ENCODE measurements at places on chromosomes 4 and X.

DNA sequence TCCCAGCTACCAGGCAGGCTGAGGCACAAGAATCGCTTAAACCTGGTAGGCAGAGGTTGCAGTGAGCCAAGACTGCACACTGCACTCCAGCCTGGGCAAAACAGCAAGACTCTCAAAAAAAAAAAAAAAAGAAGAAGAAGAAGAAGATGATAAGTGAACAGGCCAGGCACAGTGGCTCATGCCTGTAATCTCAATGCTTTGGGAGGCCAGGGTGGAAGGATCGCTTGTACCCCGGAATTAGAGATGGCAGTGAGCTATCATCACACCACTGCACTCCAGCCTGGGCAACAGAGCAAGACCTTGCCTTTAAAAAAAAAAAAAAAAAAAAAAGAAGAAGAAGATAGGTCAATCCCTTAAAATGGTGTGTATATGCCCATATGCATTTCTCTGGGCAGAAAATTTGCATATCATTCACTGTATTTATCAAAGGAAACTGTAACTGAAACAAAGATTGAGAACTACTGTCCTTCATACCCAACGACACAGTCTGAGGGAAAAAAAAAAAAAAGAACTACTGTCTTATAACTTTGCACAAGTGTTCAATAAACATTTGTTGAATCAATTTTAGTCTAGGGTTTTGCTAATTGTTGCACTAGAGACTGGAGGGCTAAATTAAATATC lies 2.3 kb downstream of the RFC1 start:
- no peak for DNase-seq

GRCh38 chr4:4247696-4248028 lies 361 bp downstream of the TMEM128 start:
- DNase-seq = no peak

DNA sequence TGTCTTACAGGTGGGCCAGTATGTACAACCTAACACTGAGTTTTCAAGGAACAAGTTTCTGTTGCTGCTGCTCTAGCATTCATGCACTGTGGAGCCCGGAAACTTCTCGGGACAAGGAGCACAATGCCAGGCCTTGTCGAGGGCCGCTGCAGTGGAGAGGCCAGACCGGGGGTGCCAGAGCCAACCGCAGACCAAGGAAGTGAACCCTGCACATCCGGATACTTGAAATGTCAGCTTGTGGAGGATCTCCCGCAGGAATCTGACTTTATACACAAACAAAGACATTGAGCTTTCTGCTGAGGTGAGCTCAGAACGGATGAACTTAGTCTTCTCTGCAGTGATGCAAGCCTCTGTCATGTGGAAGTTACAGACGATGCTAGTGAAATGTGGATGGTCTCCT lies 99.5 kb downstream of the ZNF827 start:
- DNase-seq = no peak

DNA sequence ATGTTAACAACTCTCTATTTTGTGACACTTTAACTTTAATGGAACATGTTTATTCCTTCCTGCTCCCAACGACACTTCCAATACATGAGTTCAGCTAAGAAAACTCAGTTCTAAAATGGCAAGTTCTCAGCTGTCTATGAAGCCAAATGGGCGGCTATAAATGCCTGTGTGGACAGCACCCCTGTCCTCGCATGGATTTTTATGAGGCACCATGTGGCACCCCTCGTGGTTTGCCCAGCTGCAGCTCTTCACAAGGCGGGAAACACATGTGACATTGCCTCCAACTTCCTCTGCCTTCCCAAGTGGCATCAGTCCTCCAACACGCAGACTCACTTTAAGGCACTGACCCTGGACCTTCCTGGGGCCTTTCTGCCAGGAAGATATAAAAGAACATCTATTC lies 48.0 kb downstream of the SH3RF1 start:
- no peak for DNase-seq

DNA sequence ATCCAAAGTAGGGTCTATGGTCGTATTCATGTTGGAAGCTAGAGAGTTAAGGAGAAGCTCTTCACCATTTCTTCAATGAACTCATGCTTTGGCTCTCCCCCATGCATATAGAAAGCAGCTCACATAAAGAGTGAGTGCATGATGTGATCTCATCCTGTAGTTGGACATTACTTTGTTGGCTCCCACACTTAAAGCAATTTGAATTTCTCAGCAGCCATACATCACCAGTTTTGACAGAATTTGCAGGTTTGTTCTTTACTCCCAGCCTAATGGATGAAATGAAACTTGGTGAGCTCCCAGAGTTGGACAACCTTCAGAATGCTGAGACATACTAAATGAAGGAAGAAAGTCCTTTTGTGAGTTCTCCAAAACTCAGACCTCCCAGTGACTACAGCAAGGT lies 613.5 kb downstream of the IQCM start:
- no peak for DNase-seq

DNA sequence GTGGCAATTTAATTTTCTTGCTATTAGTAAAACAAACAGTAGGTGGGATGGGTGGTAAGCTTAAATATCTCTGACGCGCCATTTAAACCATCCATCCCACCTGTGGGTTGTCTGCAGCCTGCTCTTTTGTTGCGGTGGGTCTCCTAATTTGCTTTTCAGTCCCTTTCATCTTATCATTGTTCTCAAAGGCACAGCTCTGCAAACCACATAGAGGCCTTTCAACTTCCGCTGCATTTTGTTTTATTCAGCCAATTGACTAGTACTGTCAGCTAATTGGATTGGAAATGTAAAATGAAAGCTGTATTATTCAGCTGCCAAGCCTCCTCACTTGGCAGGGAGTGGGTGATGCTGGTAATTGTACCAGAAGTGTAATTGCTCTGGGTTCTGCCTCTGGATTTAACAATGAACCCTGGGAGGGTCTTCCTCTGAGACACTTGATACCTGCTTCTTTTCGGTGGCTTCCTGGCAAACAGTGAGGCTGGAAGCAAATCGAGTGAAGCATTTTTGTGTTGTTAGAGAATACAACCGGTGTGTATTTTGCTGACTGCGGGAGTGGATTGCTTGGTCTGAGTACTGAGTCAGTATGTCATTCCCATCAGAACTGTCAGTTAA lies 165.6 kb downstream of the FRAS1 start:
- DNase-seq = no peak

DNA sequence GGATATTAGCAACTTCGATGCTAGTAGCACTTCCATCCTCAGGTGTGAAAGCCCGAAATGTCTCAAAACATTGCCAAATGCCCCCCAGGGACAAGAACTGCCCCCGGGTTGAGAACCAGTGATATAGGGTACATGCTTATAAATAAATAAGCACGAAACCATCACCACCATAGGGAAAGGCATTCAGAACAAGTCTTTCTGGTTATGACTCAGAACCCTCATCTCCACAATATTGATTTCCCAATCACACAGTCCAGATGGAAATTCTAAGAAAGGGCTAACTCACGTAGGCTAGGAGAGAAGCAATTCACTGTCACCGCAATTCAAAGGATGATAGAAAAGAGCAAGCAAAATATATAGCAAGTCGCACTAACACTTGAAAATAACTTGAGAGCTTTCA lies 84.8 kb downstream of the ANOS1 start:
- no peak for DNase-seq

GRCh38 chr4:74962584-74962983 lies 29.7 kb downstream of the PARM1 start:
- DNase-seq = no peak

GRCh38 chrX:31449081-31449480 lies 377.2 kb upstream of the FTHL17 start:
- no peak for DNase-seq

DNA sequence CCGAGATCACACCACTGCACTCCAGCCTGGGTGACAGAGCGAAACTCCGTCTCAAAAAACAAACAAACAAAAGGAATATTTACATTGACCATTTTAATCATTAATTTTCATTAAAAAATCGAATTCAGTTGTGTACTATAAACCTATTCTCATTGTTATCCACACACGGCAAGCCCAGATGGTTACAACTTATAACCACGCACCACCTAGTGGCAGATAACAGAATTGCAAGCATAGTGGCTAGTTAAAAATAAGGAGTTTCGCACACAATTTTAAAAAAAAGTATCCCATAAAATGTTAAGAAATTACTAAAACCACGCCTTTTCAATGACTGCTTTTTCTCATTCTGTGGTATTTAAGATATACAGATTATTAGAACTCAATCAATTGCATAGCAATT lies 25.4 kb downstream of the MBNL3 start:
- DNase-seq = no peak

GRCh38 chr4:181827246-181827645 lies 416.0 kb upstream of the TENM3 start:
- no peak for DNase-seq

- no peak for DNase-seq
Observed at GRCh38 chr4:59971952-59972351, 1228.2 kb upstream of the ADGRL3 start.

GRCh38 chrX:22032084-22032483 lies at the start of gene PHEX:
PHEX (plus strand) TSS chrX:22032325; CDS start chrX:22033006, 681 bp downstream.
- DNase-seq = no peak

GRCh38 chrX:136086521-136086920 lies 60.8 kb upstream of the FHL1 start:
- DNase-seq = no peak

DNA sequence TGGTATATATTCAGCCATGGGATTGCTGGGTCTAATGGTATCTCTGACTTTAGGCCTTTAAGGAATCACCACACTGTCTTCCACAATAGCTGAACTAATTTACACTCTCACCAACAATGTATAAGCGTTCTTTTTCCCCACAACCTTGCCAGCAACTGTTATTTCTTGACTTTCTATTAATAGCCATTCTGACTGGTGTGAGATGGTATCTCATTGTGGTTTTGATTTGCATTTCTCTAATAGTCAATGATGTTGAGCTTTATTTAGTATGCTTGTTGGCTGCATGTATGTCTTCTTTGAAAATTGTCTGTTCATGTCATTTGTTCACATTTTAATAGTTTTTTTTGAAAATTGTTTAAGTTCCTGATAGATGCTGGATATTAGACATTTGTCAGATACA lies 235.2 kb downstream of the HEPH start:
- no peak for DNase-seq

DNA sequence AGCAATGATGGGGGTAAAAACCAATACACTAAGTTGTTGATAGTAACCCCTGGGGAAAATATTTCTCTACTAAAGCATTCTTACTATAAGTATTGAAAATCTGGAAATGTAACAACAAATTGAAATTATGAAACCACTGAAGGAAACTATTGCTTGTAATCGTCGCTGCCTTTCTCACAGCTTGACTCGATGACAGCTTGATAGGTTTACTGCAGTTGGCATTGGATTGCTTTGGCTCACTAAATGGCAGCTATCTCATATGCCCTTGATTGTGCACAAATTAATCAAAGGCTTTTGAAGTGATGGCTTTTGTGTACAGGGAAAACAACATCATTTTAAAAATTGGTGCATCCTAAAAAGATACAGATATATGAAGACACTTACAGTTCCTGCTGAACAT lies 419.6 kb upstream of the TENM3 start:
- no peak for DNase-seq

DNA sequence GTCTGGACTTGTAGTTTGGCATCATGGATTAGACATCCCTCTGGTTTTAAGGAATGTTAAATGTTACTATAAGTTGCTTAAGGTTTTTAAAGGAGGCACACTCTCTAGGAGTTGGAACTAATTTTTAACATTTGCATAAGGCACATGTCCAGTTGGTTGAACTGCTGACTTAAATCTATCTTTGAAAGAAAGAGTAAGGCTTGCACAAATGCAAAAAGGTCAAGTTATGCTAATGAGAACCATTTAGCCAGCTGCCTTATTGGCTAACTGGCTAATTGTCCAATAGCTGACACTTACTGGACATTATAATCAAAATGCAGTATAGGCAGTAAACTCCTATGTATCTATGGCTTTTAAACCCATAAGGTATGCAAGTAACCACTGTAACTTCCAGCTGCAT lies 206.1 kb upstream of the TTC29 start:
- no peak for DNase-seq

DNA sequence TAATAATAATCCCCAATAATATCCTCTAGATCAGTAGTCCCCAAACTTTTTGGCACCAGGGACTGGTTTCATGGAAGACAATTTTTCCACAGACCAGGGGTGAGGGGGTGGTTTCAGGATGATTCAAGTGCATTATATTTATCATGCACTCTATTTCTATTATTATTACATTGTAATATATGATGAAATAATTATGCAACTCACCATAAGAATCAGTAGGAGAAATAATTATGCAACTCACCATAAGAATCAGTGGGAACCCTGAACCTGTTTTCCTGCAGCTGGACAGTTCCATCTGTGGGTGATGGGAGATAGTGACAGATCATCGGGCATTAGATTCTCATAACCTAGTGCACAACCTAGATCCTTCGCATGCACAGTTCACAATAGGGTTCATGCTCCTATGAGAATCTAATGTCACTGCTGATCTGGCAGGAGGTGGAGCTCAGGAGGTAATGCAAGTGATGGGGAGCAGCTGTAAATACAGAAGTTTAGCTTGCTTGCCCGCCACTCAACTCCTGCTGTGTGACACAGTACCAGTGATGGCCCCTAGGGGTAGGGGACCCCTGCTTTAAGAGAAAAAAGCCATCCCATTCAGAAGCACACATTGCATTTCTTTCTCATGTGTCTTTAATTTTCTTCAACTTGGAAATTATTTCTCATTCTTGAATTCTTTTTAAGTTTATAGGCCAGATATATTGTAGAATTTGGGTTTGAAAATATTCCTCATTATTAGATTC lies 16.0 kb upstream of the SH3RF1 start:
- DNase-seq = no peak

DNA sequence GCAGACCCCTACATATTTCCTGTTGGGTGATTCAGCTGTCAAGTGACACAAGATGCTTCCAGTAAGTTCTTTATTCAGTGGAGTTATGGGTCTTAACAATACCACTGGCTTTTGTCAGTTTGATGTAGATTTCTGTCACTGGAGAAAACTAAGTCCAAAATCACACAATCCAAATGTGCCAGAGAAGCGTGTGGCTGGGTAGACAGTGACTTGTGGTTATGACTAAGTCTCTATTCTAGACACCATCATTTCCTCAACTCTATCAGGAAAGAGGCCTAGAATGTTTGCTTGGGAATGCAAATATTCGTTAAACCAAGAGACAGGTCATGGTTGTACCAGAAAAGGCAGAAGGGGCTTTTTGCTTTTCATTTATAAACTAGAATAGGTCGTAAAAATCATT lies 54.4 kb upstream of the HS3ST1 start:
- DNase-seq = no peak

DNA sequence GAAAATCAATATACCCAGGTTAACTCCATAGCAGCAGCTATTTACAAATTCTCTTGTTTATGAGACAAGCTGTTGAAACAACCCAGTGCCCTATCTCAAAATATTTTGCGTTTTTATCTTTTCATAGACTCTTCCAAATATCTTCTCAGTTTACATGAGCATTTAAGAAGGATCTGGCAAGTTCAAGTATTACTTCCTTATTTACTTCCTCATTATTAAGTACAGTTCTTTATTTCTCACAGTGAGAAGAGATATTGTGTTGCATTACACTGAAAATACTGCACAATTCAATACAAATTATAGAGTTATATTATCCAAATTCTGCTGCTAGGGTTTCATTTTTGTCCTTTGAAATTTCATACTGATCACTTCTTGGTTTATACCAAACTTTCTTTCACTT lies 43.6 kb upstream of the UCP1 start:
- DNase-seq = no peak

- DNase-seq = no peak
Observed at GRCh38 chr4:168480931-168481611, 779 bp upstream of the DDX60L start.

GRCh38 chrX:155880586-155881157 lies 473 bp upstream of the VAMP7 start:
- no peak for DNase-seq

GRCh38 chr4:73815145-73815544 lies 21.3 kb upstream of the CXCL6 start:
- DNase-seq = no peak

Measured in activated CD4-positive, alpha-beta T cell treated with anti-CD3 and anti-CD28 coated beads, Interleukin-2, amount 50 U/mL, for 24 hours (primary cell).